ENCODE measurements at places on chromosomes 7 and 10.

DNA sequence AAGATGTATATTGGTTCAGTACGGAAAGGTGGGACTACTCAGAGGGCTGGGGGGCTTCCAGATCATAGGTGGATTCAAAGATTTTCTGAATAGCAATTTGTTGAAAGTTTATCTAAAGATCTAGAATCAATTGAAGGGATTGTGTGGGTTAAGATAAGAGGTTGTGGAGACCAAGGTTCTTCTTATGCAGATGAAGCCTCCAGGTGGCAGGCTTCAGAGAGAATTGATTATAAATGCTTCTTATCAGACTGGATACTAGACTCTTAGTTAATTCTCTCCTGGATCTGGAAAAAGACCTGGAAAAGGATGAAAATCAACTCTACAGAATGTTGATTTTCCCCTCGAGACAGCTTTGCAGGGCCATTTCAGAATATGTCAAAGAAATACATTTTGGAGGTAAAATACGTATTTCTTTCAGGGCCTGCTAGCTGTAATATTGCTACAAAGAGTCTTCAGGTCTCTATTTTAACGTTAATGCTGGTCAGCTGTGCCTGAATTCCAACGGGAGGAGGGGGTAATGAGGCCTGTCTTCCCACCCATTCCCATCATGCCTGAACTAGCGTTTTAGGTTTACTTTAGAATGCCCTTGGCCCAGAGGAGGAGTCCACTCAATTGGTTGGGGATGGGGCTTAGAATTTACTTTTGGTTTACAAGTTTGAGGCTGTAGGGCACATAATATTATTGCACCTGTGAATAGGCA is 12.8 kb upstream of the GPR15LG start:
- DNase-seq, result no peak

DNA sequence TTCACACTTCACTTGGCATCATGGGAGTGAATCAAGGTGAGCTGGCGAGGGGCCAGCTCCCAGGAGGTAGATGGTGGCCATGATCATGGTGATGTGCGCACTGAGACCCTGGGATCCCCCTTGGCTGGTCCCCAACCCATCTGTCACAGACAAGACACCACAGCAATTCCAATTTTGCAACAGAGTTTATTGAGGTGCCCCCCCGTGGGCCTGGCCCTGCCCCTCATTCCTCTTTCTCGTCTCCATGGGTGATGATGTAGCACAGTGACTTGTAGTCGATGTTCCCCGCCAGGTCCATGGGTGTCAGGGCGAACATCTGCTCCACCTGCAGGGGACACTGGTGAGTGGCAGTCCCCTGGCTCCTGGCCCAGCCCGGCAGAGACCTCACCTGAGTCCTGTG is 2.4 kb downstream of the MYL7 start:
- DNase-seq, result no peak

DNA sequence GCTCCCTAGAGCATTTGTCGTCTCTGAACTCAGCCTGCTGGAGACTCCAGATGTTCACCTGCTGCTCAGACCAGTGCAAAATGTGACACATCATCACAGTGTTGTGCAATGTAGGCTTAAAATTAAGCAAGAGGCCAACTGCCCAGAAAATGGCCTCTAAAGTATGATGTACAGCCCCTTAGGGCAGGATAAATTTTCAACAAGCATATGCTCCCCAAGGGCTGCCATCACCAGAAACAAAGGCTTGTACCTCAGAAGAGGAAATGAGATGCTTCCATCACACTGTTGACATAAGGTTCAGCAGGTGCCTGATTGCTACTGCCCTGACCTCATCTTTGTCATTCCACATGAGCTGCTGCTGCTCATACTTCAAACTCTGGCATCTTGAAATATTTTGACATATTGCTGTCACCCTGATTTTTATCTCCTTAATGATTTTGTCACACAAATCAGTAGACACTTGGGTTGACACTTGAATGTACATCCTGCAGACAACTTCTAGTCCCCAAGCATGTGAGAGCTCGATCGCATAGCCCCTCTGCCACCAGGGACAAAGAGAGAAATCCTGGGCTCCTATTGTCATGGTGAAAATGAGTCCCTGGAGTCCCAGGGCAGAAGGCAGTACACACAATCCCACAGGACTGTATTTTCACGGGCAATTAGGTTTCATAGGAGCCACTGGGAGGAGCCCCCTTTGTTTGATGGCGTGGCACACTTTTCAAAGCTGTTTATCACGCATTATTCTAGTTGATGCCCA is 219.7 kb upstream of the STK17A start:
- DNase-seq, result no peak

- DNase-seq, result peak; percentile 3
Observed at GRCh38 chr10:6013413-6014192, 36.3 kb upstream of the IL15RA start.

DNA sequence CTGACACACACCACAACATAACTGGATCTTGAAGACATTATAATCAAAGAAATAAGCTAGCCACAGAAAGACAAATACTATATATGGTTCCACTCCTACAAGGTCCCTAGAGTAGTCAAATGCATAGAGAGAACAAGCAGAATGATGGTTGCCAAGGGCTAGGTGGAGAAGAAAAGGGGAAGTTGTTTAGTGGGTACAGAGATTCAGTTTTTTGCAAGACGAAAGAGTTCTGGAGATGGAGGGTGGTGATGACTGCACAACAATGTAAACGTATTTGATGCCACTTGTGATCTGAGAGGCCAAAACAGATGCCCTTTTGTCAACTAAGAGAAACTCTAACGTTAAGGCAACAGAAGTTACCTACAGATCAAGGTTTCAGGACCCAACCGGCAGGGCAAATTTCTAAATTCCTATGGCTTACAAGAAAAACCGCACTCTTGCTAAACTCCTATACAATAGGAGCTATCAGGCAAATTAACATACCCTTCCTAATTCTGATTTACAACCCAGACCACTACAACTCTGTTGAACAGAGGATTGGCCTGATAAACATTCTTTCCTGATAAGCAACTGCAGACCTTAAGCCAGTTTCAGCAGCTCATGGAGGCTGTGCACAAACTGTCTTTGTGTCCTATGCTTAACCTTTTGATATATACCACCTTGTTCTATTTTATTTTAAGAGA is 69.0 kb downstream of the FAM107B start:
- DNase-seq, result no peak

DNA sequence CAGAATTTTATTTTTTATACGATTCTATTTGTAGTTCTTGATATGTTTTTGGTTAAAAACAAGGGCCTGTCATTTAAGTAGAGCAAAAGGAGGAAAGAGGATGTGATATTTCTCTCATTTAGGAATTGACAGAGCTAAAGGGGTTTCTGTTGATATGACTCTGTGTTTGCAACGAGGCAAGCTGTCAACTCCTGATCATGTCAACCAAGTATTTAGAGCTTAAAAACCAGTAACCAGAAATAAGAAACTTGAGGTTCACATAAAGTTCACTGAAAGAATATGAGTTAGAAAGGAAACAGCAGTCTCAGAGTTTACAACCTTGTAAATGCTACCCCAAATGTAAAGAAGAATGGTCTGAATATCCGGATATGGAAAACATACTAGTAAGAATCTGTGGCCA is 434.2 kb downstream of the PARD3 start:
- no peak for DNase-seq

DNA sequence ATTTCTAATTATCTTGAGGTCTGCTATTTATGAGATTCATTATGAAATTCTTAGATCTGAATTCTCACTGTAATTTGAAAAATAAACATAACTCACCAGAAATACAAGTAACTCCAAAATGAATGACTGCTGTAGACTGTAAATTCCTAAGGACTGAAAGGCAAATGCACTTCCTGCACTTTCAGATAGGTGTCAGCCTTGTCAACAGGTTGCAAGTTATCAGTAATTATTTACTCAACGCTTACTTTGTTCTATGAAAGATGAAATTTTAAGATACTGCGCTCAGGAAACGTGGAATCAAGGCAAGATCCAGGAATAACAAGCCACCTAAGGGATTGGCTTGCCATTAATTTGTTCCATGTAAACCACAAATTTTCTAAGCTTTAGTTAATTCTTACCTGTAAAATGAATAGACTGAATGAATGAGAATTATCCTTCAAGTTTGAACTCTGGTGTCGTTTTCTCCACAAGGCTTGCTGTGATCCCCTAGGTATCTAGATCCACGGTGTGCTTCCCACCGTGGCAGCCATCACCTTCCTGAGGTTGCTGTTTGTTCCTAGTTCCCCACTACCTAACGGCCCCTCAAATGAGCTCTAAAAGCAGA is 12.6 kb downstream of the DHX32 start:
- peak; percentile 78 for DNase-seq

- DNase-seq, result no peak
Observed at GRCh38 chr10:99292159-99292558, 37.0 kb upstream of the CNNM1 start.

DNA sequence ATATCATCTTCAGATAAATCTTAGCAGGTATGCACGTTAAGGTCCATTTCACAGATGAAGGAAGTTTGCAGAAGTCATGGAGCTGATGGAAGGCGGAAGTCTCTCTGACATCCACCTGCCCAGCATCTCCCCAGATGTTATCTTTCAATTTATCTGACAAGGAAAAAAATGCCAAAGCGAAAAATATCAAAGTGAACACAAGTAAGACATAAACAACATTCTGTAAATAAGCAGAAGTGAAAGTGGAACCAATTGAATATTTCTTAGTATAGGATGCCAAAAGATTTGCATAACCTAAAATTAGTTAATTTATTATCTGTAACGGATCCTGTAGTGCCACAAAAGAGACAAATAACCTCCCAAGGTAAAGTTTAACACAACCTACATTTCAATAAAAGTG is 73.6 kb upstream of the NEBL start:
- DNase-seq, result no peak

Measured in dermis blood vessel endothelial cell (primary cell).